ENCODE measurements at places on chromosomes 6 and 20.
A peak's percentile ranks its signal among the peaks of the same experiment; 100 is the strongest.

DNA sequence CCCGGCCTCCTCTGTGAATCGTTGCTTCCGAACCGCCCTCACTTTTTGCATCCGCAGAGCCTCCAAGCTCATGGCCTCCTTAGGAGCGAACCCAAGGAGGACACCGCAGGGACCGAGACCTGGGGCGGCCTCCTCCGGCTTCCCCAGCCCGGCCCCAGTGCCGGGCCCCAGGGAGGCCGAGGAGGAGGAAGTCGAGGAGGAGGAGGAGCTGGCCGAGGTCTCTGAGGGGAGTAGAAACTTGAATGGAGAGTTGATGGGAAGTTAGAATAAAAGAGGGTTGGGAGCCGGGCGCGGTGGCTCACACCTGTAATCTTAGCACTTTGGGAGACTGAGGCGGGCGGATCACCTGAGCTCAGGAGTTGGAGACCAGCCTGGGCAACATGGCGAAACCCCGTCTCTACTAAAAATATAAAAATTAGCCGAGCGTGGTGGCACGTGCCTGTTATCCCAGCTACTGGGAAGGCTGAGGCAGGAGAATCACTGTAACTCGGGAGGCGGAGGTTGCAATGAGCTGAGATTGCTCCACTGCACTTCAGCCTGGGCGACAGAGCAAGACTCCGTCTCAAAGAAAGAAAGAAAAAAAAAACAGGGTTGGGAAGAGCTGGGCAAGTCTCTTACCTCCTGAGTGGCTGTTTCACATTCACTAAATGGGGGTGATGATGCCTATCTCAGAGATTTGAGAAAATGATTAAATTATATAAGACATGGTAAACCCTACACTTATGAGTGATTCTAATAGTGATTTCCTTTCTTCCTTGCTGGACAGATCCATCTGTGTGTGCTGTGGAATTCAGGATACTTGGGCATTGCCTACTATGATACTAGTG, 805 bp downstream of the MSH5 start:
- H3K4me1 ChIP-seq: peaks cover 56% of the 10 kb centered on the region
- DNase-seq: no peak
- H3K27me3 ChIP-seq: peaks cover 21% of the 10 kb centered on the region
- H3K27ac ChIP-seq: peak overlapping the region; percentile 97
- peaks cover 8% of the 10 kb centered on the region for H3K36me3 ChIP-seq

DNA sequence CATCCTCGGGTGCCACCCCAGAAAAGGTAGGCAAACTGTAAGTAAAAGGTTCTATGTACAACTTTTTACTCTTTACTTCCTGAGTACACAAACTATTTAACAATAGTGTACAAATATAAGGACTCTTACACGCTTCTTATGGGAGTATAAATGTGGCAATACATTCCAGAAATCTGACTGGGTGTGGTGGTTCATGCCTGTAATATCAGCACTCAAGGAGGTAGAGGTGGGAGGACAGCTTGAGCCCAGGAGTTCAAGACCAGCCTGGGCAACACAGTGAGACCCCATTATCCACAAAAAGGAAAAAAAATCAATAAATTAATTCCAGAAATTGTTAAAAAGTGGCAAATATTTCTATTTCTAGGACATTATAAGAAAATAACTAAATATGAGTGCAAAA, 48.9 kb downstream of the PIGU start:
- no peaks in the 10 kb centered on the region for H3K4me1 ChIP-seq
- H3K27me3 ChIP-seq: peaks cover 3% of the 10 kb centered on the region
- peaks cover 13% of the 10 kb centered on the region for H3K36me3 ChIP-seq
- H3K4me3 ChIP-seq: no peak overlapping the region
- no peak overlapping the region for H3K27ac ChIP-seq

DNA sequence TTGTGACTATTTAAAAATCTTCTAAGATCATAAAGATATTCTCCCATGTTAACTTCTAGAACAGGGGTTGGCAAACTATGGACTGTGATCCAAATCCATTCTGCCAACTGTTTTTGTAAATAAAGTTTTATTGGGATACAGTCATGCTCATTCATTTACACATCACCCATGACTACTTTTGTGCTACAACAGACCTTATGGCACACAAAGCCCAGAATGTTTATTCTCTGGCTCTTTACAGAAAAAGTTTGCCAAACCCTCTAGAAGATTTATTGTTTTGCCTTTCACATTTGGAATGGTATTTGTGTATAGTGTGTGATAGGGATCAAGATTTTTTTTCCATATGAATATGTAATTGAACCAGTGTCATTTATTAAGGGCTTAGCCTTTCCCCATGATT, 341.7 kb downstream of the CD83 start:
- H3K4me3 ChIP-seq: no peak overlapping the region
- DNase-seq: no peak
- H3K4me1 ChIP-seq: peaks cover 46% of the 10 kb centered on the region
- H3K36me3 ChIP-seq: peaks cover 6% of the 10 kb centered on the region

- H3K4me3 ChIP-seq: no peak overlapping the region
- H3K4me1 ChIP-seq: no peaks in the 10 kb centered on the region
- H3K27ac ChIP-seq: no peak overlapping the region
- H3K36me3 ChIP-seq: no peaks in the 10 kb centered on the region
- DNase-seq: no peak
These were observed 329.5 kb downstream of the PACRG start for GRCh38 chr6:163057260-163057659.

DNA sequence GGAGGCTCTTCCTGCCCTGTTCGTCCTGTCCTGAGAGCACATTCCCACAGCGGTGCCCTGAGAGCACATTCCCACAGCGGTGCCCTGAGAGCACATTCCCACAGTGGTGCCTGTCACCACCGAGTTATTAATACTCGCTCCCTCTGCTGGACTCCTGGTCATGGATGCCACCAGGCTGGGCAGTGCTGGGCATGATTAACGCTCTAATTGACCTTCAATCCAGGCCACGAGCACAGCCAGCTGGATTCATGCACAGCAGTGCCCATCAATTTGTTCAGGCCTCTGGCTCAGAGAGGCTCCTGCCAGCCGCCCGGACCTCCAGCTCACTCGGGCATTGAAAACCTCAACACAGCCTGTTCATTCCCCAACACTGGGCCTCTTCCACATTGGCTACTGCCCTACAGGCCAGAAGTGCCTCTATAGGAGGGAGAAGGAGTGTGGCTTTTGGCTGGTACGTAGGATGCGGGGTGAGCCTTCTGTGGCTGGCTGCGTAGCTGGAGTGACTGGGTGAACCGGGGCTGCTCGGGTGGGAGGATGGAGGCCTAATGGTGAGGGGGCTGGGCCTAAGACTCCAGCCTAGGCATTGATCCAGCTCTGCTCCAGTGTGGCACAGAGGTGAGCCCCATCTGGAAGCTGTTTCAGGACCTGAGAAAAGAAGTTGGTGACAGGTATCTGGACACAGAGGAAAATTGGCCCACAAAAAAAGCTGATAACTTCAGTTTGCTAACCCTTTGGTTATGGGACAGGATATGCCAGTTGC, 9.3 kb downstream of the IP6K3 start:
- no peaks in the 10 kb centered on the region for H3K27me3 ChIP-seq
- no peak for DNase-seq
- no peak overlapping the region for H3K4me3 ChIP-seq
- H3K27ac ChIP-seq: no peak overlapping the region
- no peaks in the 10 kb centered on the region for H3K36me3 ChIP-seq

DNA sequence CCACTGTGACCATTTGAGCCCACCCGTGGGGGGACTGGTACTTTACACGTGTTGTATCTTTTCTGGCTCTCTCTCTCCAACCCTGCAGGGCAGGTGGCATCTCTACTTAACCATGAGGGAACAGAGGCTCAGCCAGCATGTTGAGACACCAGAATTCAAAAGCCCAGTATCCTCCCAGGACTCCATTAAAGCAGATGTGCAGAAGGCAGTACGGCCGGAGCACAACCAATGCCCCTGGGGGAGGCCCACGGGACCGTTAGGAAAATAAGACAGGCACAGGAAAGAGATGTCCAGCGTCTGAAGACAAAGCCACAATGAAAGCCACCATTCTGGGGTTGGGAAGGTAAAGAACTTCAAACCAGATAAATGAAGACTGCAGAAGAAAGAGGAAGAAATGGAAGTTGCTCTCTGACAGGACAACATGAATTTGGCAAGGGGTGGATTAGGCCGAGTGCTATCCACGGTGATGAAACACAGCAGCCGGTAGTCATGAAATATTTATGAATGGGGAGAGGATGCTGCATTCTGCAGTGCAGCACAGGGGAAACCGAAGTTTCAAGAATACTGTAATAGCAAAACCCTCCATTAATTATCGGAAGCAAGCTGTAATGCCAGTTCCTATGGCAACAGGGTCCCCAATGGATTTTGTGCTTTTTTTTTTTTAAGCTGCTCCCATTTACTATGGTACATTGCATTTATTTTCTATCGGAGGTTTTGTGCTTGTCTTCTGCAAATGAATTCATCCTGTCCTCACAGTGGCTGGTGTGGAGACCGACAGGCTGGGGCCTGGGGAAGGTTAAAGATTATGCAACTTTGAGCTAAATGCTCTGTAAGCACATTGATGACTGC, 179.4 kb downstream of the NRN1 start:
- peak overlapping the region; percentile 46 for H3K27ac ChIP-seq
- no peaks in the 10 kb centered on the region for H3K36me3 ChIP-seq
- no peak overlapping the region for H3K4me3 ChIP-seq
- H3K4me1 ChIP-seq: peaks cover 73% of the 10 kb centered on the region

DNA sequence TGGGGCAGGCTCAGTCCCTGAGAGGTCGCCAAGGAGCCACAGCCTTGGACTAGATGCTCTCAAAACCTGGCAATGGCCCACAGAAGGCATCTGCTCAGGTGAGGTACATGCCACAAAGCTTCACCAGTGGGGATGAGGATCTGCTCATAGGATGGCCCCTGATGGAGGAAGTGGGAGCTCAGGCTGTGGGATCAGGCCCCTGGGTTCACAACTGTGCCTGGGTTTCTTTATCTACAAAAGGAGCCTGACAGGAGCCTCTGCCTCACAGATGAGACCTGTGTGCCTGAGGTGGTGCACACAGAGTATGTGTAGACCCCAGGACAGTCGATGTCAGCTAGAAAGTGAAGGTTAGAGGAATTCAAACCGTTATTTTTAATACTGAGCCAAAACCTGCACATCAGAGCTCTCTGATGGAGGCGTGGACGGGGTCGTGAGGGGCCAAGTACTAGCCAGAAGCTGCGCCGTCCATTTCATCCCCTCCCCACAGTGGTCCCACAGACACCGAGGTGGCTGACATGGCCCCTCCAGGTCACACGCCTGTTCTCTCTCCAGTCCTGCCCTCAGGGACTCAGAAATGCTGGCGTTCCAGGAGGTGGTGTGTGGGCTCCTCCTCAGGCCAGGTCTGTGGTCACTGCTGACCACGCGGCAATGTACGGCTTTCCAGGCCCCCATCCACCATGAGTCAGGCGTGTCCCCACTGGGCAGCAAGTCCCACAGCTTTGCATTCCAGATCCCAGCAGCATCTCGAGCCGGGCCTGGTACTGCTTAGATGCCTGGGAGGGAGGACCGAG, 33.3 kb downstream of the NTSR1 start:
- no peaks in the 10 kb centered on the region for H3K36me3 ChIP-seq
- peak overlapping the region; percentile 67 for H3K27ac ChIP-seq
- peaks cover 4% of the 10 kb centered on the region for H3K27me3 ChIP-seq
- no peak overlapping the region for H3K4me3 ChIP-seq

DNA sequence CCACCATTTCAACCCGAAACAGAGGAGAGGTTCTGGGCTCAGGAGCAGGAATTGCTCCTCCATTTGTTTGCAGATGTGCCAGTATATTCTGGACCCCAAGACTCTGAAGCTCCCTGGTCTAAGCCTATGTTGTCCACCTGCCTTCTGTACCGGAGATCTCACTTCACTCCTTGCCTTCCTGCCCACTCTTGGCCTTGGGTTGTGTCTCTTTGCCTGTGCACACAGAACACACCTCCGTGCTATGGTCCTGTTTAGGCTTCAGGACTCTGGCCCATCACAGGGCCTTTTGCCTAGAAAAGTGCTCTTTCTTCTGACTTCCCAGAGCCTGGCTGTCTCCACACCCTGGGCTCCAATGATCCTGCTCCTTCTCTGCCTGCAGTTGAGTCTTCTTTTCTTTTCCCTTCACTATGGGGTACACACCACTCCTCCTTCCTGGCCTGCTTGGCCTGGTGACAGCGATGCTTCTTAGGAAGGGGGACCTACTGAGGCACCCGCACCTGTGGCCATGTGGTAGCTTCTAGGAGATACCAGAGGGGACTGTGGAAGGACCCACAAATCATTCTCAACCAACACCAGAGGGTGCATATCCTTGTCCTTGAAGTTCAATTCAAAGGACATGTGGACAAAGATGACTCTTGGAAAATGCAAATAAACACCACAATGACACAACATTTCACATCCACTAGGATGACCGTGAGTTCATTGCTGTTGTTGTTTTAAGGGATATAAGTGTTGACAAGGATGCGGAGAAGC, 75.1 kb downstream of the FOXA2 start:
- H3K4me3 ChIP-seq: no peak overlapping the region
- no peak for DNase-seq
- H3K27me3 ChIP-seq: no peaks in the 10 kb centered on the region
- H3K4me1 ChIP-seq: no peaks in the 10 kb centered on the region
- no peak overlapping the region for H3K27ac ChIP-seq
- H3K36me3 ChIP-seq: no peaks in the 10 kb centered on the region

- H3K36me3 ChIP-seq: peaks cover 15% of the 10 kb centered on the region
- peaks cover 99% of the 10 kb centered on the region for H3K4me1 ChIP-seq
- H3K4me3 ChIP-seq: peak overlapping the region; percentile 33
- DNase-seq: no peak
- H3K27ac ChIP-seq: peak overlapping the region; percentile 100
These were observed 129.2 kb downstream of the FYN start for GRCh38 chr6:111743862-111744692.

DNA sequence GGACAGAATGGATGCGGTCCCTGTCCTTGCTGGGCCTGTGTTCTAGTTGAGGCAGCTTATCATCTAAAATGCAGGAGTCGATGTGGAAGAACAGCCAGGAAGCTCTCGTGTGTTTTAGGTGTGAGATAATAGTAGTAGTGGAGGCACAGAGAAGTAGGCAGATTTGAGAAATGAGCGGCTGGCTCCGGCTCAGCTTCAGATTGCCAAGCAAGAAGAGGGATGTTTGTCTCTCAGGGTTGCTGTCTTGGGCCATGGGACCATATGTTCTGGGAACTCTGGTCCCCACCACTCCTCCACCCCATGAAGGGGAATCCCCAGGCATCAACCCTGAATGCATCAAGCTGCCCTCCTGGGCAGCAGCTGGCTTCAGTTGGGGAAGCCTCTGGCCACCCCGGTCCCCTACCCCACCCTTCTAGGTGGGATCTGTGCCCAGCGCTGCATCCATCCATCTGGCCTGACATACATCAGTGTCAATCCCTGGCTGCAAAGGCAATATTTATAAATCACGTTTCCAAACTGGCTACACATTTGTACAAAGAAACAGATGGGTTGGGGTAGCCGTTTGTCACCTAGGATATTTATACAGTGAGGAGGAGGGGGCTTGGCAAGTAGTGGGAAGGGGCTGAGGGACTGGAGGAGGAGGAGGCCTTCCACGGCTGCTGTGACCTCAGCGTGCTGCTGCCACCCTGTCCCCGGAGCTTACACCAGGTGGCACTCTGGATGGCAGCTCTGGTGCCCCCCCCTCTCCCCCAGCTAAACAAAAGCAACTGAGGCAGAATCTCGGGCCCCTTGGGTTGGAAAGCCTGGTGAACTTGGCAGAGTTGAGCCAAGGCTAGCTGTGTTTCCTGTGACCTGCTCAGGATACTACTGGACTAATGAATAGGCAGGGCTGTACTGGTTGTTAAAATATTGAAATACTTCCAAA, 64.4 kb downstream of the CD40 start:
- H3K4me1 ChIP-seq: no peaks in the 10 kb centered on the region
- H3K27me3 ChIP-seq: peaks cover 15% of the 10 kb centered on the region
- H3K27ac ChIP-seq: no peak overlapping the region
- DNase-seq: no peak

- no peak for DNase-seq
- peaks cover 3% of the 10 kb centered on the region for H3K4me1 ChIP-seq
- no peak overlapping the region for H3K27ac ChIP-seq
These were observed 579.1 kb downstream of the DHX35 start for GRCh38 chr20:39541136-39541803.
